ENCODE measurements at places on chromosomes 2 and 18.

- DNase-seq = peak; percentile 13
Measured at GRCh38 chr2:84427235-84428138, 31.6 kb downstream of the SUCLG1 start.

DNA sequence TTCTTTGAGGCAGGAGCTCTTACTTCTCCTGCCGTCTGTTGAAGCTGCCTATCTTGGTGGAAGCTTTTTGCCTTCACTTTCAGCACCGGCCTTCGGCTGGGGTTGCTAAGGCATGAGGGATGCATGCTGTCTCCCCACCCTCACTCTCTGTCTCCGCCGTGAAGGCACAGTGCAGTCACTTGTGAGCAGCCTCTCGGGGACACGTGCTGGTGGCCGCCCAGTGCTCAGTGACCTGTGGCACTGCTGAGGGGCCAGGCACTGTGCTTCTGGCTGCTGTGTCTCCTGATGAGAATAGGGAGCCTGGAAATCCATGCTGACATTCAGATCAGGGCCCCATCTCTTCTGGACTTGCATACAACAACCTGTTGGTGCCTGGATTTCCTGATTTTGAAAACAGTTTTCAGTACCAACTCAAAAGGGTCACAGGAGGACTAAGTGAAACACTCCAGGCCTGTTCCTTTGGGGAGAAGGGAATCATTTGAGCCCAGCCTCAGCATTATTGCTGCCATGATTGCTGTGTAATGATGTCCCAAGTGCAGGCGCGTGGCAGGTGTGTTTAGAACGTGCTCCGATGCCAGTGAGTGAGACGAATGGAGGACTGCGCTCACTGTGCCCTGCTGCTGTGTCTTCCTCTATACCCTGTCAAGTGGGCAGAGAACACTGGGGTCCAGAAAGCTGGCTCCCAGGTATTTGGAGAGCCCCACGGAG, 218.1 kb downstream of the SEPTIN10 start:
- DNase-seq = no peak

DNA sequence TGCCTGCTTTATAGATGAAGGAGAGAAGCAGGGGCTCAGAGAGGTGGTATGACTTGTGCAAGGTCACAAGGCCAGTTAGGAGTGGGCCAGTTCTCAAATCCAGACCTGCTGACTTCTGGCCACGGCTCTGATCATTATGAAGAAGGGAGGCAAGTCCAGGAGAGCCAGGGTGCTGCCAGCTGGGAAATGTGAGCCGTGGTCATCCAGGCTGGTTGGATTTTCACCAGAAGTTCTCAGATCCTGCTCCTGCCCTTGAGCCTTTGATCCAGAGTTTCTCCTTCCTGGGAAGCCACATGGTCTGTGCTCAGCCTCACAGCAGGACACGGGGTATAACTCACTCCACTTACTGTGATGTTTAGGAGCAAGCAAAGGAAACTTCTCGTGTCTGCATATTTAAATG, 239.9 kb downstream of the KLHL29 start:
- DNase-seq = no peak

- DNase-seq = peak; percentile 30
Measured at GRCh38 chr18:76275727-76276313, 219.2 kb downstream of the ZNF516 start.

- no peak for DNase-seq
Measured at GRCh38 chr2:62186156-62186905, 9.6 kb upstream of the B3GNT2 start.

DNA sequence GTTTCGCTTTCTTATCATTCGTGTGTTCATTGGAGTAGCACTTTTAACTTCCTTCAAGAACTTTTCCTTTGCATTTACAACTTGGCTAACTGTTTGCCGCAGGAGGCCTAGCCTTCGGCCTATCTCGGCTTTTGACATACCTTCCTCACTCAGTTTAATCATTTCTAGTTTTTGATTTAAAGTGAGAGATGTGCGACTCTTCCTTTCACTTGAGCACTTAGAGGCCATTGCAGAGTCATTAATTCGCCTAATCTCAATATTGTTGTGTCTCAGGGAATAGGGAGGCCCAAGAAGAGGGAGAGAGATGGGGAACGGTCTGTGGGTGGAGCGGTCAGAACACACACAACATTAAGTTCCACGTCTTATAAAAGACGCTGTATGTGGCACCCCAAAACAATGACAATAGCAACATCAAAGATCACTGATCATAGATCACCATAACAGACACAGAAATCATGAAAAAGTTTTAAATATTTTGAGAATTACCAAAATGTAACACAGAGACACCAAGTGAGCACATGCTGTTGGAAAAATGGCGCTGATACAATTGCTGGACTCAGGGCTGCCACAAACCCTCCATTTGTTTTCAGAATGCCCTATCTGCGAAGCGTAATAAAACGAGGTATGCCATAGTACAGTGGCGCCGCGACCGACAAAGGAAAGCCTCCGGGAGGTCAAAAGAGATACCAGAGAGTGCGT, 553 bp downstream of the TIGD1 start:
- DNase-seq = no peak

DNA sequence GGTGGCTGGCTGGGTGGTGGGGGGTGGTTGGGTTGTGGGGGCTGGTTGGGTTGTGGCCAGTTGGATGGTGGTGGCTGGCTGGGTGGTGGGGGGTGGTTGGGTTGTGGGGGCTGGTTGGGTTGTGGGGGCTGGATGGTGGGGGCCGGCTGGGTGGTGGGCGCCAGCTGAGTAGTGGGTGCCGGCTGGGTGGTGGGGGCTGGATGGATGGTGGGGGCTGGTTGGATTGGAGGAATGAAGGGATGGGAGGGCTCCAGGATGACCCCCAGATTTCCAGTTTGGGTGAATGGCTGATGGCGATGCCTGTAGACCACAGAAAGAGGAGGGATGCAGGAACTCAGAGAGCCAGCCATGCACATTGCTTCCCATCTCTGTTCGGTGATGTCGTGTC, 26.8 kb upstream of the GPR17 start:
- DNase-seq = no peak

GRCh38 chr2:30204281-30204680, 27.1 kb upstream of the LBH start:
- no peak for DNase-seq

- no peak for DNase-seq
Measured at GRCh38 chr2:12990523-12990922, 273.8 kb downstream of the TRIB2 start.

DNA sequence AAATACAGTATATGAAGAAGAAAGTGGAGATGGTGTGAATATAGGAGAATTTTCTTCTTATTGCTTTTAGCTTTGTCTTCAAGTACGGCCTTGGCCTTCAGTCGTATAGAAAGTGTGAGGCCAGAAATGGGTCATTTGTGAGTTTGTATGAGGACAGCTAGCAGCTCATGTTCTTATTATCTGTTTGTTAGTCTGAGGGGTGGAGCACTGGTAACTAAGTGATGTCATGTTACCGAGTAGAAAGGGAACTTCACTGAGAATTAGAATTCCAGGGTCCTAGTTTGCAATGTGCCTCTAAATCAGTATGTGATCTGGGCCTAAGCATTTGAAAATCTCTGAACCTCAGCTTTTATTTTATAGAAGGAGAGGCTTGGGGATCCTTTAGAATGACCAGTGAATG, 588.6 kb downstream of the NRXN1 start:
- DNase-seq = no peak

DNA sequence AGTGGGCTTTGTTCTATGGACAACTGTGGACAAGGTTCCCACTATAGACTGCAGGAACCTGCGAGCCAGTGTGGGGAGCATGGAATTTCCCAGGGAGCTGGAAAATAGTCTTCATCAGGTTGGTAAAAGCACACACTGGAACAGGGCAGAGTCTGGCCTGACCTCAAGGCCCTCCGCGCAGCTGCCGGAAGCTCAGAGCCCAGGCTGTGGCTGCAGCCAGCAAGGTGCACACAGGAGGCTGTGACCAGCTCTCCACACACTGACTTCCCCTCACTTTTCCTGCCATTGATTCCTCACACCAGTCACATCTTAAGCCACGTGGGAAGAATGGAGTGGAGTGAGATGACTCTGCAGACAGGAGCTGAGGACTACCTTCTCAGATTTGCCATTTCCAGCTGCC, 19.1 kb downstream of the MAL start:
- DNase-seq = no peak

DNA sequence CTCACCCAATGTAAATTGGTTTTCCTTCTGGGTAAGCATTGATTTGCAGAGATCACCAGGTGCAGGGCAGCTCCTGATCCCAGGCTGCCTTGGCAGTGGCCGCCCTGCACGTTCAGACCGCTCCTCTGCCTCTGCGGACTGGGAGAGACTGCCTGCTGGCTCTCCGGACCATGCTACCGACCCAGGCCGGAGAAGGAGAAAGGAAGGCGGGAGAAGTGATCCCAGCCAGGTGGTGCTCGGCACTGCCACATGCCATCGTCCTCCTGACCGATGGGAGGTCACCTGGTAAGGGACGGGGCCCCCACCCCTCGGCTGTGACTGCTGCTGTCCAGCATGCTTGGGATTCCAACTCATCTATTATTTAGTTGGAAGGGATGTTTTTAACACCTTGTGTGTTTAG, 108.1 kb upstream of the POU3F3 start:
- no peak for DNase-seq

Measured in AG08395 (cell line).